Right renal pelvis (tissue), 4 donors: ENCODE measurements at places on chromosomes 7 and 10. TPM values are rescaled to one million over a fixed set of nuclear protein-coding genes. Genes with fewer than 3 reads are reported as not detected.

DNA sequence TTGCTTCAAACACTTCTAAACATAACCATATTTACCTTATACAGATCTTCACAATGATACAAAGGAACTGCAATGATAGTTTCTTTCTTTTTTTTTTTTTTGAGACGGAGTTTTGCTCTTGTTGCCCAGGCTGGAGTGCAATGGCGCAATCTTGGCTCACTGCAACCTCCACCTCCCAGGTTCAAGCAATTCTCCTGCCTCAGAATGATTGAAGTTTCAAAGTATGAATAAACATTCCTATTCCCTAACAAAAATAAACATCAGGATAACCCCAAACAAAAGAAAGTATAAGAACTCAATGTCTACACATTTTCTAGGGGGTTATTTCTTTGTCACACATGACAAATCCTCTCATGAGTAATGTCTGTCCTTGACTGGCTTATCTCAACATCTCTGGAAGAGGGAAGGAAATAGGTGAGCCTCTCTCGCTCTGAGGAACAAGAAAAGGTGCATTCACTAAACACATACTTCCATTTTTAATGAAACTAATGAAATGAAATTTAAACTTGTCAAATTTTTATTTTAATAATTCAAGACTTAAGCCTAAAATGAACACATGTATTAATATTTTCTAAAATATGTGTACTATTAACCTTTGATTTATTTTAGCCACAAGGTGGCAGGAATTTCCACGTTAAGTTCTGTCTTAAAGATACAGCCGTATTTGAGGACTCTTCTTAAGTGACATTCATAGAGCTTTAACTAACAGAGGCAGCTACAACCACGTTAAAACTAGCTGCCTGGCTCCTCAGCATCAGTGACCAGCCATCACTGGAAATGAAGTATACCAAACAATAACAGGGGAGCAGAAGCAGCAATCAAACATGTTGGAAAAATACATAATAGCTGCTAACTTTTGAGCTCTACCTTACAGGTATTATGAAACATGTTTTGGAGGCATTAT lies 58.3 kb downstream of the MALSU1 start:
- no peak for DNase-seq

DNA sequence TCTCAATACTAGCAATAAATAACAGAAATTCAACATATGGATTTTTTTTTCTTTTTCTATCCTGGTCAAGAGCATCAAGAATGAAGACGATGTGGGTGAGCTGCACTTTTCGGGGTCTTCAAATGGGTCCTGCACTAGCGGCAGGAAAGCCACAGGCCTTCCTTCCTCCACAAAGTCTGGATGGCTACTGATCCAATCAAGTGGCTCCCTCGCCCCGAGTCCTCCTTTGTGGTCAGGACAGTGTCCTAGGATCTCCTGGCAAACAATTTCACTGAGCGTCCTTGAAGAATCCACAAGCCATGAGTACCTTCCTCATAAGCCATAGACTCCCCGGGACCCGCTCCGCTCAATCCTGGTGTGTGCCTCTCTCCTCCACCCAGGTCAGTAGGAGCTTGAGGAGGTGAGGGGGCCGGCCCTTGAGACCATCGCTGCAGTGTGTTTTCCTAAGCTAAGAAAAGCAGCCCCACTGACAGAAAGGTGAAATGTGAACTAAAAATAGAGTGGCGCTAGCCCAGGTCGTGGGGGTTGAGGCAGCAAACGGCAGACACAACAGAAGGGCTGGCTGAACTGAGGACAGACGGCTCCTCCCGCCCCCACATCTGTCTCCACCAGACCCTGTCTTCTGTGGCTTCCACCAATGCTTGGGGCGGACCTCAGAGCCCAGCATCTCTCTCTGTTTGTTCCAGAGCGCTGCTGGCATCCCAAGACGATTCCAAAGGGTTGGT lies 202.3 kb downstream of the HERPUD2 start:
- DNase-seq: no peak

DNA sequence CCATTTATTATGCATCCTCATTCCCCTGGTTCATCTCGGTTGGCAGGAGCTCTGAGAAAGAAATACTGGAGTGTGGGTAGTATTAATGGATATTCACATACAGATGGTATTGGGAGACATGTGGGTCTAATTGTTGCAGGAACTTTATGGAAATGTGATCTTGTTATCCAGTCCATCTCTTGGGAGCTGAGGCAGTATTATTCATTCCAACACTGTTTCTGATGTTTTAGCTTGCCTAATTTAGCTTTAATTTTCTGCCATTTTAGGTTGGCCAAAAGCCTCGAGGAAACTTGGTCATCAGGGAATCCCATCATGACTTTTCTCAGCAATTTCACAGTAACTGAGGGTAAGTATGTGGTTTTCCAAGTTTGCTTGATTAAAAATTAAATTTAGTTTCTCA lies 125.7 kb downstream of the ABCA13 start:
- DNase-seq: no peak

DNA sequence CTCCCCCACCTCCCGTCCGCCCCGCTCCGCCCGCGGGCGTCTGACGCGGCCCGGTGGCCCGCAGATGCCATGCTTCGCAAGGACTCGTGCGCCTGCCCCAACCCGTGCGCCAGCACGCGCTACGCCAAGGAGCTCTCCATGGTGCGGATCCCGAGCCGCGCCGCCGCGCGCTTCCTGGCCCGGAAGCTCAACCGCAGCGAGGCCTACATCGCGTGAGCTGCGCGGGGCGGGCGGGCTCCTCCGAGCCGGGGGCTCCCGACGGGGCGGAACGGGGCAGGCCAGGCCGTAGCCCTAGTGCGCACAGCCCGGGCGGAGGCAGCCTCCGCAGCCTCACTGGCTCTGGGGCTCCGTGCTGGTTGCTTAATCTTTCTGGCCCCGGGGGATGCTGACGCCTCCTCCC lies 2.8 kb downstream of the ASIC3 start:
- DNase-seq: peak; percentile 77

- DNase-seq: no peak
Measured at GRCh38 chr7:47320296-47320695, 261.6 kb downstream of the TNS3 start.

GRCh38 chr7:43385309-43385680 lies 197.6 kb upstream of the STK17A start:
- DNase-seq: no peak

DNA sequence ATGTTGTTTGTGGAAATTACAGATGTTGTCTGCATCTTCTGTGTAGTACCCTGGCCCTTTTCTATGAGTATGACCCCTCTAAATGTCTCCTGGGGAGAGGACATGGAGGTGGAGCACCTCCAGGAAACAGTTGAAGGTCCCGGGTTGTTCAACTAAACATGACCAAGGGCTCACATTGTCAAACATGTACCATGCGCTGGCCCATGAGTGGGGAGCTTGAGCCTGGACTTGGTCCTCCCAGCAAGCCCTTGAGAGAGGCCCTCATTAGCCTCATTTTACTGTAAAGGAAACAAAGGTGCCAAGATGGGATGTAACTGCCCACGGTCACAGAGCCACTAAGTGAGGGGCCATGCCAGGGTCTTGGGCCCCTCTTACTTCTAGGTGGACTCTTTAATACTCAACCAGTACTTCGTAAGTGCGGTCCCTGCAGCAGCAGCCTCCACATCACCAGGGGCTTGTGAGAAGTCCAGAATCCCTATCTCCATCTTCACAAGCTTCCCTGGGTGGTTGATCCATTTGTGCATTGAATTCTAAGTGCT lies 31.2 kb downstream of the C10orf71 start:
- no peak for DNase-seq

GRCh38 chr10:100519311-100520051 lies at the start of gene SEC31B:
Gene SEC31B (minus strand): TSS chr10:100519861. CDS start chr10:100516952, 2,909 bp downstream.
- DNase-seq: peak; percentile 32

GRCh38 chr10:45513551-45513950 lies 139.5 kb downstream of the ALOX5 start:
- DNase-seq: no peak

GRCh38 chr10:125523347-125523746 lies 159.6 kb downstream of the TEX36 start:
- DNase-seq: no peak

DNA sequence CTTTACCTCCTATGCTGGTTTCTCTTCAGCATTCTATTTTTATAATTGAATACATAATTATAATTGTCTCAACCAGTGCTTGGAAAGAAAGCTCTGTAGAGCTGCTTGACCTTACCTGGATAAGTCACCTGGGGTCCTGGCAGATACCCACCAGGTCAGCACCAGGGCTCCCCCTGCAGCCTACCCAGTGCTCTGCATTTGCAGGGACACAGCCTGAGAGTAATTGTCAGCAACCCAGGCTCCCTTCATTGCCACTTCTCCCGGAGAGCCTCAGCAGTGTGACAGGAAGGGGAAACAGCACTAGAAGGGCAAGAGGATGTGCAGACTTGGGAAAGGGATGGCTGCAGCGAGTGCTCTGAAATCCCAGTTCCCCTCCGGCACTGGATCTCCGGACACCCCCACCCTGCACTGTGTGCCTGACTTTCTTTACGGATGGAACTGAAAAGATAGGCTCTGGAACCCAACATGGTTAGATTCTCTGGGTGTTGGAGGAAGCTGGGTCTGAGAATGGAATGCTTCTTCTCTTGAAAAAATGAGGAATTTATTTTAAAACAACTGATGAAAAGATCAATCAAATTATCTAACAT lies 11.4 kb upstream of the PAX4 start:
- DNase-seq: no peak

- no peak for DNase-seq
Measured at GRCh38 chr10:104580321-104580720, 60.8 kb upstream of the SORCS3 start.

- DNase-seq: no peak
Measured at GRCh38 chr7:25206765-25207164, 21.5 kb downstream of the NPVF start.

DNA sequence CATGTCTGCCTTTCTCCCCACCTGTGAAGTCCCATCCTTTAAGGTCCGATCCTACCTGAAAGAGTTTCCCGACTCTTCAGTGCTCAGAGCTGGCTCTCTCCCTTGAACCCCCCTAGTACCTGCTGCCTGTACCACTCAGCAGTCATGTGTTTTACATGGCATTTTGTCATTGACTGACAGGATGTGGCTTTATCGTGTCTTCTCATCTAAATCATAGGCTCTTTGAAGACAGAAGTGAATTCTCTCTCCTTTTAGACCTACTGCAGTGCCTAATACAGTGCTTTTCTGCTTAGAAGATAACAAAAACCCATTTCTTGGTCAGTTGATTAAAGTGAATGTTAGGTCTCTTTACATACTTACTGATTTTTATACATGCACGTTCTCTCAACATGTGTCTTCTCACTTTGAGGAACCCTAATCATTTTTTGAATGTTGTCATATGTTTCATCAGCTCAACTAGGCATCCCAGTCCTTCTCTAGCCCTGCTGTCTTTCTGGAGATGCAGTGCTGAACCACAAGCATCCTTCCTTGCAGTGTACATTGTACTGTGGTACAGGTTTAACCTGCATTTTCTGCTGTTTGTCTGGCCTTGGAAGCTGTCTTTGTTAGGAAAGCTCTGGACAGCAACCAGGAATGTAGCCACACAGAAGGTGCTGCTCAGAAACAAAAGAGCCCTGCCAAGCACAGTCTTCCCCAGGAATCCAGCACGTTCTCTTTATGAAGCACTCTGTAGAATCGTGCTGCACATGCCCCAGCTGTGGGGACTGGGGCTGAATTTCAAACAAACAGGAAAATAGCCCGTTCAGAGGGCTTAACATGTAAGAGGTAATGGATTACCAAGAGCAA lies 28.1 kb upstream of the LRRC4 start:
- DNase-seq: no peak

DNA sequence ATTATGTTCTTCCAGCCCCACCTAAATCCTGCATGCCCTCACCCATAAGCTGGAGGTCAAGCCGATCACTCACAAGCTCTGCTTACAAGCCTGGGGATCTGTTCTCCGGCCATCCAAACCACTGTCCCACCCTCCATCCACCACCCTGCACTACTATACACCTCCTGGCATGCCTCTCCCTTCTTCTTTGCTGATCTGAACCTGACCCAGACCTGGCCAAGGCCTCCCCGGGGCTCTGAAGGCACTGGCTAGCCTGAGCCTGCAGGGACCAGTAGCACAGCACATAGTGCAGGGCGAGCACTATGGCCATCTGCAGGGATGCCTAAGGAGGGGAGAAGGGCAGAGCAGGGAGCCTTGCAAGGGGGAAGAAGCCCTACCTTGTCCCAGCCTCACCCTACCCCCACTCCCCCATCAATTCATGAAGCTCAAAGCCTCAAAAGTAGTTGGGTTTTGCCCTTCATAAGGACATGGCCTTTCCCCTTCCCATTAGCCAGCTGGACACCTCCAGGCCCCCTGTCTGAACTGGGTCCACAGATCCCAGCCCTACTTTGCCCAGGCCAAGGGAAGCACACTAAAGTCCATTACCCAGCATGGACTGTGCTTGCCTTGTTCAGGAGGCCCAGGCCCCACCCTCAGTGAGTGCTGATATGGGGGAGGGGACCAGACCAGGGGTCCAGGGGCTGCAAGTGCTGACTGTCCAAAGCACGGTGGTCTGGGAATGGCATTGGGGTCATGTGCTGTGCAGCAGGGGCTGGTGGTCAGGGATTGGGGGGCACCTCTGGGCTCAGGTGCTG lies 29.6 kb downstream of the CHAT start:
- no peak for DNase-seq

- DNase-seq: no peak
Measured at GRCh38 chr10:112712536-112712935, 237.5 kb upstream of the TCF7L2 start.

GRCh38 chr7:114412548-114412947 lies 2.1 kb upstream of the FOXP2 start:
- no peak for DNase-seq

TEX36 gene
- not detected for polyA plus RNA-seq

C10orf67 gene
- 2.4 TPM for polyA plus RNA-seq

MOGAT3 gene
- polyA plus RNA-seq: 0.87 TPM

PAX4 gene
- not detected for polyA plus RNA-seq

TMEM229A gene
- polyA plus RNA-seq: 0.19 TPM

SPDYE5 gene
- polyA plus RNA-seq: 1.7 TPM
